ENCODE measurements at places on chromosomes 2 and 18.

DNA sequence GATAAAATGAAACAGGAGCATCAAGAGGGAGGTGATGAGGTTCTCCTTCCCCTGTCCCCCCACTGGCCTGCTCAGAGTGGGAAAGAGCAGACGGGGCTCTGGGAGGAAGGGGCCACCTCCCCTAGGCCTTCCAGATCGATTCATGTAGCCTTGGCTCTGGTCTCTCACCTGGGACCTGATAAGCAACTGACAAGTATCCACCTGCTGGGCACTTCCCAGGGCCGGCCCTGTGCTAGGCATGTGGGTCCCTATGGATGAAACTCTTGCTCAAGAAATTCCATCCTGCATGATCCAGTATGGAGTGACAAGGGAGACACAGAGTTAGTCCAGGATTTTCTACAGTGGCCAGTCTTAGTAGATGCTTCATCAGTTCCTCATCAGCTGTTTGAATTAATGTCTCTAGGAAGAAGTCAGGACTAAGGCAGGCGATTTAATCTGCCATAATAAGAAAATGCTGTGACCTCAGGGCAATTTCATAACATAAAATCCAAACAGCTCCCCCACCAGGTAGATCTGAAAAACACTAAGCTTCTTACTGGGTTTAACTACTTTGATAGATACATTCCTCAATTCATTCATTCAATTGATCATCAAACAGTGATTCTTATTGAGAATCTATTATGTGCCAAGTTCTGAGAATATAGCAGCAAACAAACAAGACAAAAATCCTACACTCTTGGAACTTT, 44.7 kb upstream of the ZFP36L2 start:
- peaks cover 16% of the 10 kb centered on the region for H3K4me1 ChIP-seq
- no peak overlapping the region for H3K4me3 ChIP-seq
- H3K27me3 ChIP-seq = no peaks in the 10 kb centered on the region

DNA sequence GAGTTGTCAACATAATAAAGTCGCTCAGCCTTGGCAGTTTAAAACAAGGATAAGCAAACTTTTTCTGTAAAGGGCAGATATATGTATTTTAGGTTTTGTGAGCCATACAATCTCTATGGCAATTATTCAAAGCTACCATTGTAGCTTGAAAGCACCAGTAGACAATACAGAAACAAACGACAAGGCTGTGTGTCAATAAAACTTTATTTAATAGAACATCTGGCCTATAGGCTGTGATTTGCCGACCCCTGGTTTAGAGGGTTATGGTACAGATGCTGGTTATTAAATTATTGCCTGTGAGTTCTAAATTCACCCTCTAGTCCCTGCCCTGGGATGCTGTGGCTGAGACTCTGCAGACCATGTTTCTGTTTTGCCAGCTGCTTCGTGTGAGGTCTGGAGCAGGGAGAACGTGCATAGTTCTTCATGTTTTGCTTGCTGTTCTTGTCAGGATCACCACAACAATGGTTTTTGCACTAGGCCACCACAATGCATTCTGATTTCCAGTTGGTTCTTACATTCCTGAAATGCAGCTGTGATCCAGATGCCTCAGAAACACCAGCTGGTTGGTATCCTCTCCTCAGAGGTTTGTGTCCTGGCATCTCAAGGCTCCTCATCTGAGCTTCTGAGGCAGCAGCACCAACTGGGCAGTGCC, 46.6 kb downstream of the ICOS start:
- DNase-seq = no peak
- peaks cover 3% of the 10 kb centered on the region for H3K36me3 ChIP-seq
- no peak overlapping the region for H3K27ac ChIP-seq

- H3K27ac ChIP-seq = no peak overlapping the region
- no peaks in the 10 kb centered on the region for H3K27me3 ChIP-seq
- no peaks in the 10 kb centered on the region for H3K4me1 ChIP-seq
- no peak for DNase-seq
- H3K36me3 ChIP-seq = no peaks in the 10 kb centered on the region
Measured at GRCh38 chr18:65398347-65399075, 352.3 kb upstream of the CDH7 start.

GRCh38 chr18:58493516-58494253, 135.2 kb downstream of the ALPK2 start:
- H3K4me1 ChIP-seq = peaks cover 8% of the 10 kb centered on the region
- no peaks in the 10 kb centered on the region for H3K36me3 ChIP-seq
- peak; percentile 74 for DNase-seq
- H3K27ac ChIP-seq = no peak overlapping the region
- H3K4me3 ChIP-seq = no peak overlapping the region
- peaks cover 38% of the 10 kb centered on the region for H3K27me3 ChIP-seq

DNA sequence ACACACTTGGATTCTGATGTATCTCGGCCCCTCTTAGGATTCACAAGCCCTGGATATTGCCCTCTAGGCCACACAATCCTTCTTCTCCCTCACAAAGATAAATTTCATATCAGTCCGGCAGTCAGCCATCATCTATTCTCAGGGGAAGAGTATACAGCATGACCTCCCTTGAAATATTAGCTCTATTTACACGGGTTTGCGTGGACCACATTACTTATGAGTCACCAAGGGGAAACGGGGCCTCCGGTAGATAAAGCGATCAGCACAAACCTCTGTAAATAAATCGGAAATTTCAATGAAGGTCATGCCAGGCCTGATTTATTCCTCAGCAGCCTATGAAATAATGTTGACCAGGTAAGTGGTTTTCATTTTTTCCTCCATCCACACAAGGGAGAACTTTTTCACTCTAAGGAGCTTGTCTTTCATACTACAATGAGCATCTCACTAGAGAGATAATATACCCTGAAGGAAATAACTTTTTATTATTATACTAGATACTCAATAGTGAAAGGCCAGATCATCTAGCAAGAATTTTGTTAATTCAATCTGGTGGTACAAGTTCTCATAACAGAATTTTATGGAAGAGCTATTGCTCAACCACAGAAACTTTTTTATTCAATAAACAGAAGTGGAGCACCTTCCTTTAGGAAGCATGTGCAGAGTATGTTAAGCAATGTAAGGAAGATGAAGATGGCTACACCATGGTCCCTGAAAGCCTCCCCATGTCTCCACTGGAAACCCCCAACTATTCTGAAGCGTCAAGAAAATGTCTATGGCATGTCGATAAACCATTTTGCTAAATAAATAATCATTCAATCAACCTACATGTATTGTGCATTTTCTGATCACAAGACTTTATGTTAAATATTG, 125.2 kb upstream of the PIK3C3 start:
- no peaks in the 10 kb centered on the region for H3K27me3 ChIP-seq
- no peak for DNase-seq
- H3K27ac ChIP-seq = no peak overlapping the region
- H3K36me3 ChIP-seq = no peaks in the 10 kb centered on the region
- no peaks in the 10 kb centered on the region for H3K4me1 ChIP-seq

DNA sequence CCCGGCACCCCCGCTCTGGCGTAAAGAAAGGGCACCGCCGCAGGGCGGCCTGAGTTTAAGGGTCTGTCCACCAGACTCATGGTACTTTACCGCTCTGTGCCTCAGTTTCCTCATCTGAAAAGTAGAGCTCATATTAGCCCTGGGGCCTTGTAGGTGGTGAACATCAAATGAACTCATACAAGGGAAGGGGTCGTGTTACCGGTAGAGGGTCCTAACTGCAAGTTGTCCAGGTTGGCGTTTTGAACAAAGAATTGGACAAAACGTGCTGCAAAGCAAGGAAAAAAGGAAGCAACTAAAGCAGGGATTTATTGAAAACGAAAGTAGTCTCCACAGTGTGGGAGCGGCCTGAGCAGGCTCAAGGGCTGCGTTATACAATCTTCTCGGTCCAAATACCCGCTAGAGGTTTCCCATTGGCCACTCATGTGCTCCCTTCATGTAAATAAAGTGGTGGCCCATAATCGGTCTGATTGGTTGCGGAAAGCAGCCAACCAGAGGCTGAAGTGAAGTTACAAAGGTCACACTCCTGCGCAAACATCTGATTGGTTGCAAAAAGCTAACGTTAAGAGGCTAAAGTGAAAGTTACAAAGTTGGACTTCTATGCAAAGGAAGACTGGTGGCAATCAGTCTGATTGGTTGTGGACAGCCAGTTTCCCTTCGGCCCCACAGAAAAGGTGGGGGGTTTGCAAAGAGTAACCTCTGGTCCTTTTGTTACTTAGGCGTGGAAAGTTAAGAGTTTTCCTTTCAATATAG, 80.7 kb upstream of the LDLRAD4 start:
- H3K36me3 ChIP-seq = peaks cover 3% of the 10 kb centered on the region
- peaks cover 30% of the 10 kb centered on the region for H3K4me1 ChIP-seq
- peak overlapping the region; percentile 75 for H3K27ac ChIP-seq
- H3K4me3 ChIP-seq = peak overlapping the region; percentile 86
- peak; percentile 85 for DNase-seq

DNA sequence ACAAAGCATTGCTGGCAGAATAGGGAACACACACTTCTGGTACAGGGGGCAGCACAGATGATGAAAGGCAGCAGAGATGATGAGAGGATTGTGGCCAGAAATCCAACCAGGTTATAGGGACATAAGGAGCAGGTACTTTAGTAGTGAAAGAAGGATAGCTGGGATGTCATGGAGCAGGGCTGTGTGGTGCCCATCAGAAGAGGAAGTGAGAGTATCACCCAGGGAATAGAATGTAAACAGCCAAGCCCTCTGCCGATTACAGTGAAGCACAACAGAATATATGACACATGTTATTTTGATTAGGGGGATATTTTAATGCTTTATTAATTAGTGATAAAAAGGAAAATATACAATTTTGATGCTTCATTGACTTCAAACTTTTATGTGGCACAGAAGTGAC, 883.4 kb upstream of the CDH2 start:
- no peak overlapping the region for H3K4me3 ChIP-seq
- no peaks in the 10 kb centered on the region for H3K36me3 ChIP-seq
- no peak for DNase-seq
- no peak overlapping the region for H3K27ac ChIP-seq
- no peaks in the 10 kb centered on the region for H3K27me3 ChIP-seq

- no peak overlapping the region for H3K4me3 ChIP-seq
- H3K4me1 ChIP-seq = no peaks in the 10 kb centered on the region
- no peaks in the 10 kb centered on the region for H3K36me3 ChIP-seq
- DNase-seq = peak; percentile 7
Measured at GRCh38 chr2:71611781-71612527, 158.6 kb downstream of the DYSF start.

All from activated CD4-positive, alpha-beta memory T cell treated with anti-CD3 and anti-CD28 coated beads, Interleukin-2, amount 10 ng/mL, durations not matched to agents 7 days and 5 days (primary cell).